ENCODE measurements at places on chromosomes 1 and 21. TPM values are rescaled to one million over a fixed set of nuclear protein-coding genes. Genes with fewer than 3 reads are reported as not detected.

The SH2D2A gene
- 1.2 TPM for total RNA-seq

The HCN3 gene
- total RNA-seq = 0.19 TPM

The HFM1 gene
- total RNA-seq = 0.28 TPM

The MIXL1 gene
- total RNA-seq = not detected

The PCAT6 gene
- total RNA-seq = not detected

The C1orf87 gene
- not detected for total RNA-seq

The VCAM1 gene
- 5.4 TPM for total RNA-seq

The CELF3 gene
- total RNA-seq = not detected

The CD1B gene
- total RNA-seq = not detected

The RSRP1 gene
- 101 TPM for total RNA-seq

The ABCD3 gene
- 45.1 TPM for total RNA-seq

The CFHR1 gene
- total RNA-seq = 0.19 TPM

The EDARADD gene
- total RNA-seq = 0.19 TPM

The GJA9 gene
- not detected for total RNA-seq

The F5 gene
- under 0.01 TPM for total RNA-seq

The HRNR gene
- total RNA-seq = not detected

The RGS1 gene
- under 0.01 TPM for total RNA-seq

The SIPA1L2 gene
- total RNA-seq = 5.1 TPM

The OLIG2 gene
- not detected for total RNA-seq

The CD34 gene
- total RNA-seq = 0.56 TPM

The SLC16A4 gene
- total RNA-seq = 42.0 TPM

The EVA1B gene
- total RNA-seq = 126 TPM

The LCE1F gene
- not detected for total RNA-seq

All from regular cardiac myocyte (primary cell).